ENCODE measurements at places on chromosomes 6 and 20. TPM values are rescaled to one million over a fixed set of nuclear protein-coding genes. Genes with fewer than 3 reads are reported as not detected.

DNA sequence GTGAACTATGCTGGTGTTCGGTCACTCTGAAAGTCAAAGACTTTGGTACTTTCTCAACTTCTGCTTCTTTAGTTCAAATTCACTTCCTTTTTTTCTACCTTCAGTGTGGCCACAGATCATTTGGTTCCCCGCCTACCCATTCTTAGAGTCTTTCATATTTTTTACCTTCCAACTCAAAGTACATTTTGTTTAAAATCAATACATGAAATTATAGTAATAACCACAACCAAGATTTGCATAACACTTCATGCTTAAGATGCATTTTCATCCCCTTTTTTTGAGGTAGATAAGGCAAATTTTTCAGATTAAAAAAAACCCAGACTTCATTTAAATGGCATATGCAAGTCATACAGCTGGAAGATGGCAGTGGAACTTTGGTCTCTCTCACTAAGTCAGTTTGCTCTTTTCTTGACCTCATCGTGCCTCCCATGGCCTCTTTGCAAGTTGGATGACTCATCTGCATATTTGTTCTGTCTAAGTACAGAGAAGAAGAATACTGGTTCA lies 11.9 kb upstream of the CNR1 start:
- no peak overlapping the region for H3K4me3 ChIP-seq
- H3K27ac ChIP-seq = no peak overlapping the region
- no peaks in the 10 kb centered on the region for H3K27me3 ChIP-seq
- DNase-seq = no peak
- H3K4me1 ChIP-seq = no peaks in the 10 kb centered on the region

- peaks cover 3% of the 10 kb centered on the region for H3K27me3 ChIP-seq
- no peak for DNase-seq
- no peak overlapping the region for H3K4me3 ChIP-seq
Measured at GRCh38 chr20:19555726-19556125, 202.3 kb upstream of the RIN2 start.

- H3K36me3 ChIP-seq = no peaks in the 10 kb centered on the region
- H3K4me3 ChIP-seq = no peak overlapping the region
- no peak for DNase-seq
- H3K27me3 ChIP-seq = peaks cover 14% of the 10 kb centered on the region
Measured at GRCh38 chr6:38935051-38935450, 113.5 kb upstream of the GLP1R start.

DNA sequence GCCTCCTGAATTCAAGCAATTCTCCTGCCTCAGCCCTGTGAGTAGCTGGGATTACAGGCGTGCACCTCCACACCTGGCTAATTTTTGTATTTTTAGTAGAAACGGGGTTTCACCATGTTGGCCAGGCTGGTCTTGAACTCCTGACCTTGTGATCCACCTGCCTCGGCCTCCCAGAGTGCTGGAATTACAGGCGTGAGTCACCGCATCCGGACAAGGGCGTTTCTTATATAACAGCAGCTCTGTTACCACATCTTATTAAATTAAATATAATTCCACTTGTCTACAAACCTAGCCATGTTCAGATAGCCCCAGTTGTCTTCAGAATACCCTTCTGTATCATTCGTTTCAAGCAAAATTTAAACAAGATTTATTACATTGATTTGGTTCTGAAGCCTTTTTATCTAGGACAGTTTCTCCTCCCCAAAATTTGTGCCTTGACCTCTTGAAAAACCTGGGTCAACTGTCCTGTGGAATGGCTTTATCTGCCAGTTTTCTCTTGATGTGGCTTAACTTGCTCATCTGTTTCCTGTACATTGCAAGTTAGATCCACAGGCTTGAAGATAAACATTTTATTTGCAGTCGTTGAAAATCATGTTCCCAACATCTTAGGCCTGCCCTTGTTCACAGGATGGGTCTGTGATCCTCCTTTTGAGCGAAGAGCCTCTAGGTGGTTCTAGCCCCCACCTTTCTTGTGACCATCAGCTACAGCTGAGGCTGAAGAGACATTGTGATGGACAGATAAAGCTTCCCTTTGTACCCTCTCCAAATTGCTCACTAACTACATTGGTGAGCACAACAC lies 132.2 kb downstream of the ARID1B start:
- DNase-seq = no peak
- no peak overlapping the region for H3K27ac ChIP-seq
- no peak overlapping the region for H3K4me3 ChIP-seq
- H3K27me3 ChIP-seq = no peaks in the 10 kb centered on the region

DNA sequence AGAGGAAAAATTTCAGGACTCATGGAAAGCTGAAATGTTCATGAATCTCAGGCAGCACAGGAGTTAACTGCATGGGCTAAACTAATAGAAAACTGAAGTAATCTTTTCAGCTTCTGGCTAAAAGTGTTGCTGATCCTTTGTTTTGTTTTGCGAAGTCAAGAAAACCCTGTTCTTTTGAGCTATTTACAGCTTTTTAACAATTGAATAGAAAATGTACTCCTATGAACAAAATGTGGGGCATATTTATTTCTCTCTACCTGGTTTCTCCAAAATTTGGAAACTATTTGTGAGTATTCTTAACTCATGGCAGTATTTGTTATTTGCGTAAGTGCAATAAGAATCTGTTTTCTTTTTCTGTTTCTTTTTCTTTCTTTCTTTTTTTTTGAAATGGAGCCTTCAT lies 818.8 kb upstream of the CITED2 start:
- no peak overlapping the region for H3K27ac ChIP-seq
- no peak overlapping the region for H3K4me3 ChIP-seq
- no peaks in the 10 kb centered on the region for H3K27me3 ChIP-seq
- H3K36me3 ChIP-seq = no peaks in the 10 kb centered on the region
- DNase-seq = no peak

GRCh38 chr20:50029697-50030461 lies 47.1 kb downstream of the SNAI1 start:
- no peak overlapping the region for H3K4me3 ChIP-seq
- H3K36me3 ChIP-seq = no peaks in the 10 kb centered on the region
- DNase-seq = no peak
- no peaks in the 10 kb centered on the region for H3K27me3 ChIP-seq

DNA sequence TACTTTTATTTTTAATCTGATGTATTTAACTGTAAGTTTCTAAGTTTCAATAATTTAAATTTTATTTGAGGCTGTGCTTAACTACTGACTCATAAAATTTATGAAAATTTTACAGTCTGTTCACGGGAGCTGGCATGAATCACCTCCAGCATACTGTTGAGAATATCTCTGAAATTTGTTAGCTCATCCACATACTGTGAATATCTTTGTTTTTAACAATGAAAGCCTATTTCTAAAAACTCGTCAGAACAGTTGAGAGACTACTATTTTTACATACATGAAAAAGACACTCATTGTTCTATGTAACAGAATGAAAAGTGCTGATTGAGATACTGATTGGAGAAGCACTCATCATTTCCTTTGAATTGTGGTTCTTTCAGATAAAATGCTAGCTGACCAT lies 749.3 kb downstream of the TENT5A start:
- no peak overlapping the region for H3K4me3 ChIP-seq
- H3K27ac ChIP-seq = no peak overlapping the region
- no peaks in the 10 kb centered on the region for H3K36me3 ChIP-seq
- H3K4me1 ChIP-seq = no peaks in the 10 kb centered on the region

DNA sequence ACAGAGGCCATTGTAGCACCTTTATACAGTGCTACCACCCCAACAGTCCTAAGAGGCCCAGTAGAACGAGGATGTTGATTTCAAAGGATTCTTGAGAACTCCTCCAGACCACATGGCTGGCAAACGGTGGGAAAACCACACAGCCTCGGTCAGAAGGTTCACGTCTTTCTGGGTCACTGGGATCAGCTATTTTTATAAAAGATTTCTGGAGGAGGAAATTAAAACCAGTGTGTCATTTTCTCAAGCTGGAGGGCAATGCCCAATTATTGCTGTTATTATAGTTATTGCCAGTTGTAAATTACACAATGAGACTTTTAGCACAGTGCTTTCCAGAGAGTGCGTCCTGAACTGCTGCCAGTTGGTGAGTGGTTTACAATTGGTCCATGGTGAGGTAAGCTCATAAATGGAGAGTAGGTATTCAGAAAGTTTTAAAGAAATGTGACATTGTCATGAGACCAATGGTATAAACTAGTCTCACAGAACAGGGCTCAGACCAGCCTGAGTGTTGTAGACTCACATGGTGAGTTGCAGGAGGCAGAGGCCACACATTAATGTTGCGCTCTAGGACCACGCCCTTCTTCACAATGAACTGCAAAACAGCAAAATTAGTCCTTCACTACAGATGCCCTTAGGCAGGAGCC lies 8.4 kb upstream of the PPP1R14C start:
- no peak overlapping the region for H3K27ac ChIP-seq
- H3K27me3 ChIP-seq = peaks cover 3% of the 10 kb centered on the region
- no peaks in the 10 kb centered on the region for H3K36me3 ChIP-seq
- DNase-seq = no peak

DNA sequence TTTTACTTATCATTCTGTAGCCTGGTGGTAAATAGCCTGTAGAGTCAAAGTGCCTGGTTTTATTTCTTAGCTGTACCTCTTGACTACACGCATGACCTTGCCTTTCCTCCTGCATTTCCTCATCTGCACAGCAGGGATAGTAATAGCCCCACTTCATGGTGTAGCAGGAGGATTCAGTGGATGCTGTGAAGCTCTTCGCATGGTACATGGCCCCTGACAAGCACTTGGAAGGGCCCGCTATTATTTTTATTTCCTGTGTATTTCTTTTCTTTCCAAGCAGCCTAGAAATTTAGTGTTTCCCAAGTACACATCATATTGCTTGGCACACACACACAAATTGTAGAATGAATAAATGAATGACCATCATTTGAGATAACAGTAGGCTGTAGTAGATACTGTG lies 547.2 kb downstream of the CDH26 start:
- H3K27ac ChIP-seq = no peak overlapping the region
- no peak for DNase-seq
- H3K4me1 ChIP-seq = no peaks in the 10 kb centered on the region
- no peak overlapping the region for H3K4me3 ChIP-seq

DNA sequence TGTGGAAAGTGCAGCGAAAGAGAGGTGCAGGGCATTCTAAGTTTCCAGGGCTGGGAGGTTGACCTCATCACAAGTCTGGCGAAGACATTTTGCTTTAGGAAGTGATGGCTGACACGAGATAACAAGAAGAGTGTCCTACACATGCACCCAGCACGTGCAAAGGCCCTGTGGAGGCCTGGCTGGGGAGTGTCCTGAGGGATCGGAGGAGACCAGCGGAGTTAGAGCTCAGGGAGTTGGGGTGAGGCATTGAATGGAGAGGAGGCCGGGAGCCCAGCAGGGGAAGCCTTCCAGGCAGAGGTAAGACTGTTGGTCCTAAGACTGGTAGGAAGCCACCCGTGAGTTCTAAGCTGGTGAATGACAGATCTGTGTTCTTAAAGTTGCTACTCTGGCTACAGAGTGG lies 58.4 kb downstream of the PPP1R14C start:
- no peak for DNase-seq
- H3K27ac ChIP-seq = no peak overlapping the region
- no peaks in the 10 kb centered on the region for H3K4me1 ChIP-seq
- no peak overlapping the region for H3K4me3 ChIP-seq

GRCh38 chr6:157235600-157236039 lies 87.7 kb downstream of the TMEM242 start:
- H3K4me3 ChIP-seq = peak overlapping the region; percentile 41
- no peak for DNase-seq
- no peaks in the 10 kb centered on the region for H3K4me1 ChIP-seq
- H3K27me3 ChIP-seq = no peaks in the 10 kb centered on the region

- DNase-seq = no peak
- H3K27ac ChIP-seq = no peak overlapping the region
- H3K4me3 ChIP-seq = no peak overlapping the region
- no peaks in the 10 kb centered on the region for H3K36me3 ChIP-seq
Measured at GRCh38 chr6:6781172-6781872, 192.8 kb downstream of the LY86 start.

DNA sequence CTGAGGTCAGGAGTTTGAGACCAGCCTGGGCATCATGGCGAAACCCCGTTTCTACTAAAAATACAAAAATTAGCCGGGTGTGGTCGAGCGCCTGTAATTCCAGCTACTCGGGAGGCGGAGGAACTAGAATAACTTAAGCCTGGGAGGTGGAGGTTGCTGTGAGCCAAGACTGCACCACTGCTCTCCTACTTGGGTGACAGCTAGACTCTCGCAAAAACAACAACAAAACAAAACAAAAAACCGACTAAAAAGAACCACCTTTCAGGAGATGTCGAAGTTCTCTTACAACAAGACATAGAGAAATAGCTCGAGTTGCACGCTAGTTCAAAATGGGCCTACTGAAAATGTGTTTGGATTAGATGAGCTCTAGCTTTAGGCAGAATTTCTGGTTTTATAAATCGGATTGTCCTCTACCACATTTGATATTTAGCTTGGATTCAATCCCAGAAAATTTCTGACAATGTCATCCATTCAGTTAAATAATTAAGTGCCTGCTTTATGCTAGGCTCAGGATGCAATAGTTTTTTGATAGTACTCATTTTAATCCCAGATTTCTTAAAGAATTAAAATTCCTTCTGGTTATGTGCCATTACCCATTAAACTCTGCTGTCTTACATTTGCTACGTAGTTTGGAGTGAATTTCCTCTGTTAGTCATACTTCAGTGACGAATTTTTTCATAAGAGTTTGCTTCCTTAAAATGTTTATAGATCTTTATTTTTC lies 137.5 kb upstream of the SHLD1 start:
- peaks cover 17% of the 10 kb centered on the region for H3K4me1 ChIP-seq
- no peaks in the 10 kb centered on the region for H3K36me3 ChIP-seq
- no peak overlapping the region for H3K4me3 ChIP-seq
- H3K27me3 ChIP-seq = no peaks in the 10 kb centered on the region
- no peak for DNase-seq

The RNF144B gene
- 5.6 TPM for total RNA-seq

The BPIFA1 gene
- total RNA-seq = not detected

The OR12D3 gene
- not detected for total RNA-seq

The PACSIN1 gene
- 0.18 TPM for total RNA-seq

The MUCL3 gene
- not detected for total RNA-seq

The BMP2 gene
- 0.23 TPM for total RNA-seq

The MOXD1 gene
- 0.21 TPM for total RNA-seq

Measured in Panc1 (cell line).